ENCODE measurements at places on chromosomes 12 and 14.

DNA sequence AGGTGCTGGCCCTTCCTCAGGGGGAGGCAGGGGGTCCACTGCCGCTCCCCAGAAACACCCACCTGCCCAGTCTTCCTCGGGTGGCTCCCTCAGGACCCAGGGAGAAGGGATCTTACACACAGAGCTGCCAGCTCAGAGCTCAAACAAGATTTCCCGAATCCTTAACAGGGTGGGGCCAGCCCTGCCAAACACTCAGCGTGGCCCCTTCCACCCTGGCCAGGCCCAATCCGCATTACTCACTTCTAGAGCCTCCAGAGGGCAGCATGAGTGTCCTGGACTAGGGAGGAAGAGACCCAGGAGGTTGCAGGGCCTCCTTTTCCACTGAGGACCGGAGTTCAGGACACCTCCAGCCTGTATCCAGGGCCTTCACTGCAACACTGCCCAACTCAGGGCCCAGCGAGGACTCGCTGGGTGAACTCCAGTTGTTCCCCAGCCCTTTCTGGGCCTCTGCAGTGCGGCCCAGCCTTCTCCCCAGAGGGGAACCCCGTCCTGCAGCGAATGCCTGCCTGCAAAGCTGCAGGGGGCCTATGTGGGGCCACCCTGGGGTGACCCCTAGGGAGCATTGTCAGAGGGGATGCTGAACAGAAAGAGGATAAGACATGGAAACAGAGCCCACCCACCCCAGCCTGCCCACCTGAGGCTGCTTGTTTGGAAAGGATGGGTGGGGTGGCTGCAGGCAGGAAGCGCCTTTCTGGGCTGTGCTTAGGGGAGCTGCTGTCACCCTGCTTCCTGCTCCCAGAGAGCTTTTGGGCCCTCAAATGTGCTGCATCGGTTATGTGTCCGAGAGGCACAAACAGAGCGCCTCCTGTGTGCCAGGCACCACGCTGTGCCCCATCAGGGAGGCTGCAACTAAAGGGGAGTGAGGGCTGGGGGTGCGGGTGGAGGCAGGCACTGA, 43.8 kb downstream of the CCNK start:
- no peak for DNase-seq

GRCh38 chr14:68561531-68562007, 231.3 kb downstream of the ZFP36L1 start:
- DNase-seq: no peak

GRCh38 chr14:101561145-101561896, at the start of gene DIO3:
DIO3 (plus strand) TSS chr14:101561495.
- DNase-seq: peak; percentile 12

- DNase-seq: no peak
Observed at GRCh38 chr14:32319368-32320049, 9.6 kb upstream of the AKAP6 start.

GRCh38 chr12:81084811-81085350, 7.0 kb downstream of the ACSS3 start:
- no peak for DNase-seq

- no peak for DNase-seq
Observed at GRCh38 chr14:65709576-65709975, 297.0 kb downstream of the FUT8 start.

DNA sequence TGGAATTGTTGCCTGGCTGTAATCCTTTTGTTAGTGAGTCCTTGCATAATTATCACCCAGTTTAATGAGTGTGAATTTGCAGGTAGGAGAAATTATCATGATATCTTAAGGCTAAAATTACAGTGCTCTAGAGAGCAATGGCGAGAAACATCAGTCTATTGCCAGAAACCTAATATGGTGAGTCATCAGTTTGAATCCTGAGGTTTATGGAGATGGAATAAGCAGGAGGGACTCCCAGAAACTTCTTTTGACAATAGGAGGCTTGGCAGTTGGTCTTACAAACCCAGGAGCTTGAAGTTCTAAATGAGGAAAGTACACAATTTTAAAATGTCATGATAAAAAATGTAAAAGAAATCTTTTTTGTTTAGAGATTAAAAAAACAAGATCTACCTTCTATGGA, 31.5 kb upstream of the CRADD start:
- DNase-seq: no peak

GRCh38 chr12:84198294-84198946, 714.2 kb downstream of the SLC6A15 start:
- DNase-seq: no peak

GRCh38 chr12:52043386-52044212, 7.6 kb upstream of the NR4A1 start:
- DNase-seq: no peak

DNA sequence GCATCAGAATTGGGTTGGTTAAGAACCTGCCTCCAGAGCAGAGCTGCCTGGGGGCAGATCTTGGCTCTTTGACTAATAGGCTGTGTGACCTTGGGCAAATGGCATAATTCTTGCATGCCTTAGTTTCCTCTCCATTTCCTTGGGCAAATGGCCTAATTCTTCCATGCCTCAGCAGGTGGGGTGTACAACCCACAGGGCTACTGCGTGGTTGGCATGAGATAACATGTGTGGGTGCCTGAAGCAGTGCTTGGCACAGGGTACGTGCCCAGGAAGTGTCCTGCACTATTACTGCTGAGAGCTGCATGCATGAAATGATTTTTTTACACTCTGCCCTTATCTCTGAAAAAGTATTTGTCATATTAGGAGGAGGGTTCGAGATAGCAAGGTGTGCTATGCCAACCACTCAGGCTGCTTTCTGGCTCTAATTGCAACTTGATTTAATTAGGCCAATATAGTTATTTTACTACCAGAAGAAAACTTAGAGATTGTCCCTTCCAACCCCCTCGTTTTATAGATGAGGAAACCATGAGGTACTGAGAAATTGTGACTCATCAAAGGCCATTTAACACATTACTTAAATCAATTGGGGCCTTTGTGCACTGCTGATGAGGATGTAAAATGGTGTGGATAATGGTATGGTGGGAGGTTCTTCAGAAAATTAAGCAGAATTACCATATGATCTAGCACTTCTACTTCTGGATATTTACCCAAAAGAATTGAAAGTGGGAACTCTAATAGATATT, 161.6 kb upstream of the HIF1A start:
- DNase-seq: no peak

- DNase-seq: no peak
Observed at GRCh38 chr14:22666203-22666893, 22.2 kb upstream of the OR6J1 start.

- peak; percentile 29 for DNase-seq
Observed at GRCh38 chr12:120529641-120530417, 871 bp upstream of the COQ5 start.

DNA sequence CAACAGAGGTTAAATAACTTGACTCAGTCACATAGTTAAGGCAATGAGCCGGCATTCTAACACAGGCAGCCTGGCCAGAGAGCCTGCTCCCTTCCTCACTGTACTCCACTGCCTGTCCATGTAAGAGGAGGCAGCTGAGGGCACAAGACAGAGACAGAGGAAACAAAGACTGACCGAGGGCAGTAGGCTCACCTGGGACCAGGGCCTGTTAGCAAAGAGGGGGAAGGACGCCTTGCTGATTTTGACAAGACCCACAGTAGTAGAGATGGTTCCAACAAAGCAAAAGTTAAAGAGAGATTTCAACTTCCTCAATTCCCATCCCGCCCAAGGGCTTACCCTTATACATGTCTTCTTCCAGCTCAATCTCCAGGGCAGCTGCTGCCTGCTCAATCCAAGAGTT, 26.5 kb downstream of the OTUB2 start:
- DNase-seq: no peak

DNA sequence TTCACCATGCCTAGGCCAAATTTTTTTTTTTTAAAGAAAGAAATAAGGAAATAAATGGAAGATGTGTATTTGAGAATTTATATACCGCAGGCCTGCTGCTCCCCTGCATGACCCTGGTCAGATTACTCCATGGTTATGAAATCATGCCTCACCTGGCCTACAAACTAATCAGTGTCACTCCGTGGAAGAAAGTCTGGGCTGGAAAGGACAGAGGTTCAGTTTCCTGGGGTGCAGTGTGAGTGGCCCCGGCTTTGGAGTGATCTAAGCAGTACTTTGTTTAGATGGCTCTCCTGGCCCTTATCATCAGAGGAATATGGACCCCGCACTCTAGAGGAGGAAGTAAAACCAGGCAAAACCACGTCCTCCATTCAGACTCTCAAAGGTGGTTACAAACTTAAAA, 9.6 kb downstream of the APOBEC1 start:
- DNase-seq: no peak

DNA sequence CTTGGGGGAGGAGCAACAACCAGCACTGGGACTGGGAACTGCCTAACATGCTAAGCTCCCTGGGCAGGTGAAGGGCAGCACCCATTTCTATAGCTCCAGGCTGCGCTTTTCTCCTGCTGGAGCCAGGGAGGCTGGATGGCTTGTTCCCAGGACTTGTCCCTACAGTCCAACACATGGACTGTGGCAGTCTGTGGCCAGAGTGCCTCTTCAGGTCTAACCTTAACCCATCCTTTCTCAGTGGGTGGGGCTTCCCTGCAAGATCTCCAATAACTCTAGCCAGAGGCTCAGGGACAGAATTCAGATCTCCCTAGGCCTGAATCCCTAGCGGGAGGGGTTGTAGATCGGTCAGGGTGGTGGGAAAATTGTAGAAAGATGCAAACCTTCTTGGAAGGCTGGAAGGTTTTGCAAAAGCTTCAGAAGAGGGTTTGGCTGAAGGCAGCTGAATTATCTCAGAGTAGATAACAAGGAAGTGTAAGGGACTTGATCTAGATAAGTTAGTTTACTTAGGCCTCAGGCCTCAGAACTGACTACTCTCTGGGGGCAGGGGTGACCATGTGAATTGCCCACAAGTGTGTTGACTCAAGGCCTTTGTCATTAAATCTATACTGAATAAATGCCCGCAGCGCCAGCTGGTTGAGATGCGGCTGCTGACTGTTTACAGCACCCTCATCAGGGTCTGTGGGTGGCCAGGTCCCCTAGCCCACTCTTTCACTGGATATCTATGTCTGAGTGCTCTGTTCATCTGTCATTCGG, 60.7 kb downstream of the SSPN start:
- DNase-seq: no peak

DNA sequence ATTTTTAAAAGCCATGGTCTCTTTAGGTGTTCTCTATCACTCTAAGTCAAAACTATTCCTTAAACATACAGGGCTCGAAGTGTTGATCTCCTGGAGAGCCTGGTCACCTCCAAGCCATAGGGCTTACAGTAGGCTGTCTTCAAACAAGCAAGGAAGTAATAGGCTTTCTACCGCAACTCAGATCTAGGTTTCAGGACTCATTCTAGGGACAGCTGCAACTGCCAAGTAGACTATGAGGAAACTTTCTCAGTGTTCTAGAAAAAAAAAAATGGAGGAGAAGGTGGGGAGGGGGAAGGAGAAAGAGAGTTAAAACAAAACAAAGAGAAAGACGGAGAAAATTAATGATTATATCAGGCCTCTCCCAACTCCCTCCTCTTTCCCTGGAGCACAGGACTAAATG, 106.9 kb upstream of the ETV6 start:
- no peak for DNase-seq

DNA sequence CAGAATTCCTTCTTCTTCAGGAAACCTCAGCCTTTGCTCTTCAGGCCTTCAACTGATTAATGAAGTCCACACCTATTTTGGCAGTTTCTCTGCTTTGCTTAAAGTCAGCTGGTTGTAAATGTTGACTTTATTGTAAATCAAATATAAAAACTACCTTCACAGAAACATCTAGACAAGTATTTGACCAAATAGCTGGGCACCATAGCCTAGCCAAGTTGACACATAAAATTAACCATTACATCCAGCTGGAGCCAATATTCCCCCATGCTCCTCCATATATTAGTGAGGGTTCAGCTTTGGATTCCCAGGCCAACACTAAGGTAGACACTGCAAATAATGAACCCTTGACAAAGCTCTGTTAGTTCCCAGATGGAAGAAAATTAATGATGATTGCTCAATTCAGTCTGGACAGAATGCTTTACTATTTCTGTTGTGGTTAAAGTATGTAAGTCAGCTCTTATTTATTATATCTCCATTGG, 125.5 kb downstream of the ZFP36L1 start:
- DNase-seq: no peak

- DNase-seq: no peak
Observed at GRCh38 chr12:65827827-65828231, 3.5 kb downstream of the HMGA2 start.

GRCh38 chr14:61720741-61721140, 25.4 kb downstream of the HIF1A start:
- no peak for DNase-seq

DNA sequence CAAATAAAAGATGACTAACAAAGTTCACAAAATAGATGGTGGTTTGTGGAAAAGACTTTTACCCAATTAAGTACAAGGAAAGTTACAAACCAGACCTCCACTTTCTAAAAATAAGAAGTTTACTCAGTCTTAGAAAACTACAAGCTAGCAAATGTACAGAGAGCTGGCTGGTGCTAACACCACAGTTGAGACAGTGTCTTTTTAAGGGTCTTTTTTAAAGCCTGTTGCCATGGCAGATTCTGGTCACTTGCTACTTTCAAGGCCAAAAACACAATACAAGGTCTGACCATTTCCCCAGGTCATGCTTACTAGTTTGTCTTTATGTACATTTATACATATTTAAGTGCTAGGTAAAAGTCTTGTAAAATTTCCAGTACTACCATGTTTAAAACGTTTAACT, 2.4 kb downstream of the BTG1 start:
- DNase-seq: no peak

DNA sequence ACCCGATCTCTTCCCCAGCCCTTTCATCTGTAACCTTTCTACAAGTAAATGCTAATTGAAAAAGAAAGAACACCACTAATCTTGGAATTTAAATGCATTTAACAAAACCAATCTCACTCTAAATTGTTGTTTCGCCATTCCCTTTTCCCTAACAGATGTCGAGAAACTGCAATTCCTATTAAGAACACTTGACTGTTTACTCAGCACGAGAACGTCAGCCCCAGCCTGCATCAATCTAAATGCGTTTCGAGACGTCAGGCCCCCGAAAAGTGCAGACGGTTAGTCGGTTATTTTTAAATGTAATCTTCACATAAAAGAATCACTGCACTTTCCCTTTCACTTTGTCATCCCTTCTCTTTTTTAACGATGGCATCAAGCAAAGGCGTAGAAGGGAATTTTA, 837.6 kb downstream of the VRK1 start:
- peak; percentile 68 for DNase-seq

DNA sequence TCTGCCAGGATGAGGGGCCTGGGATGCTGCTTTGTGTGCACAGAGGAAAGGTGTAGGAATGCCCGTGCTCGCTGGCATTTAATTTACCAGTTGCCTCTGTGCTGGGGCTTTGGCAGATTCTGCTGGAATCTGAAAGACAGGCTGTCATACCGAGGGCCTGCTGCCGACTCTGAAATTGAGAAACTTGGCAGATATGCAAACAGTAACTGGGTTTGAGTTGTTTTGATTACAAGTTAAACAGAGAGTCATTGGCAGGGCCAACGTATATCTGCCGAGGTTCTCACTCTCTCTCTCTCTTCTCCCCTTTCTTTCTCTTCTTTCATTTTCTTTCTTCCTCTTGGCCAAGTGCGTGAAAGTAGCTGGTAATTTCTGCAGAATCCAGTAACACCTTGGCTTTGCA, 618.7 kb downstream of the VRK1 start:
- no peak for DNase-seq

DNA sequence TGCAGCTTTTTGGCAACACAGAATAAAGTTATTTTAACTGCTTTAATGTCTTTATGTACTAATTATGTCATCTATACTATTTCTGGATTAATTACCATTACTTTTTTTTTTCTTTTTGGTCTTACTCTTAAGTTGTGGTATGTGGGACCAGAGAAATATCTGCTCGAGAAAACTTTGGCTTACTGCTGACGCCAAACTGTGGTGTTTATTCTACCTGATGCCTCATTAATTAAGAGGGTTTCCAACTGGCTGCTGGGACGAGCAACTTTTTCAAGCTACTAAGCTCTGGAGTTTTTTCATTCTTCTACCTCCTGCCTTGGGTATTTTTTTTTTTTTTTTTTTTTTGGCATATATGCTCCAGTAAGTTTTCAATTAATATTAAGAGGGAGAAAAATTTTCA, 1257.5 kb downstream of the FSCB start:
- no peak for DNase-seq
